ENCODE measurements at places on chromosomes 6 and 20.

DNA sequence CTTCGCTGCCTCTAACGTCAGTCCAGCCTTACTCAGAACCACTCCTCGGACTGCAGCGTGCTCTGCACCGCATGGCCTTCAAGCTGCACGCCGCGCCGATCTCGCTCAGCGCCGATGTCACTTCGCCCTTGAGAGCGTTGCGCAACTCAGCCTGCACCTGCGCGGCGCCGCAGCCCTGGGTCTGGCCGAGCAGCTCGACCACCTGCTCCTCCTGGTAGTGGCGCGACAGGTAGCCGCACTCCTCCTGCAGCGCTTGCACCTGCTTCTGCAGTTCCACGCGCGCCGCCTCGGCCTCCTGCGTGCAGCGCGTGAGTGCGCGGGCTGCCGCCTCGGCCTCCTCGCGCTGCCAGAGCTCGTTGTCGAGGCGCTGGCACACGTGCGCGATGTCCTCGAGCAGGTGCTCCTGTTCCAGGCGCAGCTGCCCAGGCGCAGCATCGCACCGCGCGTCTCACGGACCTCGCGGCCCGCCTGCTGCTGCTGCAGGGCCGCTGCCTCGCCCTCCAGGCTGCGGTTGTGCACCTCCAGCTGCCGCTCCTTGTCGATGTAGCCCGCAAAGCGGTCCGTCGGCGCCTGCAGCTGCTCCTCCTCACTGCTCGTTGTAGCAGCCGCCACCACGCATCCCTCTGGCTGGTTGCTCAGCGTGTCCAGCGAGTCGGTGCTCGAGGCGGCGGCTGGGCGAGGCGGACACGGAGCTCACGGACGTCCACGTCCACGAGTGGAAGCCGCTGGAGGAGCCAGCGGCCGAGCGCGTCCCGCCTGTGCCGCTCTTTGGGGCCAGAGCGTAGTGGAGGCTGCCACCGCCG is 380.6 kb upstream of the CHD6 start:
- DNase-seq: no peak

GRCh38 chr6:99822741-99823512 is 171.1 kb downstream of the MCHR2 start:
- DNase-seq: peak; percentile 52

GRCh38 chr20:45890077-45890984 is 677 bp downstream of the NEURL2 start:
- peak; percentile 81 for DNase-seq

- no peak for DNase-seq
These were observed 76.3 kb downstream of the BCAS1 start for GRCh38 chr20:53994088-53994487.

GRCh38 chr20:35876033-35876320 is 78.3 kb downstream of the SCAND1 start:
- no peak for DNase-seq

DNA sequence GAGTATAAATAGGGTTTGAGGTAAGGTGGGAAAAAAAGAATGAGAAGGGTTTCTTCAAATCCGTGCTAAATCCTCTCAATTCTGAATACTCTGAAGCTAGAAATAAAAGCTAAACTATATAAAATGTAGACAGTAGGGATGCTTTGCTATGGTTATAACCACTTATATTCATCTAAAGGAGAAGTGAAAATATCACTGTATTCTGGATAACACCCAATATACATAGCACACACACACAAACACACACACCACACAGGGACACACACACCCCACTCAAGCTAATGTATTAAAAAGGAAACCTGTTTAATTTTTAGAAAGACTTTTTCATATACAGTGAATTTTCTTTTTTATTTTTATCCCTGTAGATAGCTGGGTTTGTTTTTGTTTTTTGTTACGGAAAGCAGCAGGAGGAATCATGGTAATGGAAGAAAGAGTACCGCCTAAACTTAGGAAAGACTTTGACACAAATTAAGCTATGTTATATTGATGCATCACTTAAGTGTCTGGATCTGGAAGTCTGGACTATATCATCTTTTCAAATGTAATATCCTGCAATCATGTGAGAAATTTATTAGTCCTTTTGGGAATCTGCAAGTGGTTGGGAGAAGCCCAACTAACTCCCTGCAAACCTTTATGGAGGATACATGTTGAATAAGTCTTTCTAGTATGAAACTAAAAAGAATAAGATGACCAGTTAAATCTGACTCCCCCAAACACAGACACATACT is 68.4 kb upstream of the FABP7 start:
- DNase-seq: no peak

GRCh38 chr6:126170978-126171382 is 168.9 kb upstream of the CENPW start:
- DNase-seq: no peak

DNA sequence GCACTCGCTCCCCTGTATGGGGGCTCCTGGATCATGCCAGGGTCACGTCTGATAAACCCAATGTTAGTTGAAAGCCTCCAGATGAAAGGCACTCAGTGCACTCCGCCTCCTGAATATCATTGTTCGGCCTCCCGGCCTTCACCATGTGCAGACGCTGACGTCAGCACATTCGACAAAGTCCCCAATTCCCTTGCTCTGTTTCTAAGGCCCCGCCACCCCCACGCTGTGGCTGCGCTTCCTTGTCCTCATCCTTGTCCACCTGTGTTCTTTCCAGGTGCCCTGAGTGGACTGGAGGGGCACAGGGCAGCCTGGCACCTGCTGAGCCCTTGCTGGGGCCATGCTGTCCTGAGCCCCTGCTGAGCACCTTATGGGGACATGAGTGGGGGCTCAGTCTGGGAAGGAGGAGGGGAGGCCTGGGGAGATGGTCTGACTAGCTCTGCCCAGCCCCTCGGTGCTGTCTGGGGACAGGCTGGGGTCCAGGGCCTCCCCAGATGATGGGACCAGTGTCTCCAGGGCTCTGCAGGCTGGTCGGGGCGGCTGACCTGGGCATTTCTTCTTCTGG is 9.8 kb upstream of the BHLHE23 start:
- no peak for DNase-seq

GRCh38 chr6:9875605-9876353 is 539.1 kb downstream of the TFAP2A start:
- DNase-seq: no peak

- no peak for DNase-seq
These were observed 15.5 kb upstream of the CLDN20 start for GRCh38 chr6:155248008-155249001.

- DNase-seq: peak; percentile 72
These were observed 104.3 kb downstream of the SLC23A2 start for GRCh38 chr20:4896971-4897497.

GRCh38 chr20:34062570-34063482 is 49.2 kb downstream of the EIF2S2 start:
- no peak for DNase-seq

GRCh38 chr6:109194880-109195279 is 99.6 kb downstream of the CEP57L1 start:
- DNase-seq: no peak

DNA sequence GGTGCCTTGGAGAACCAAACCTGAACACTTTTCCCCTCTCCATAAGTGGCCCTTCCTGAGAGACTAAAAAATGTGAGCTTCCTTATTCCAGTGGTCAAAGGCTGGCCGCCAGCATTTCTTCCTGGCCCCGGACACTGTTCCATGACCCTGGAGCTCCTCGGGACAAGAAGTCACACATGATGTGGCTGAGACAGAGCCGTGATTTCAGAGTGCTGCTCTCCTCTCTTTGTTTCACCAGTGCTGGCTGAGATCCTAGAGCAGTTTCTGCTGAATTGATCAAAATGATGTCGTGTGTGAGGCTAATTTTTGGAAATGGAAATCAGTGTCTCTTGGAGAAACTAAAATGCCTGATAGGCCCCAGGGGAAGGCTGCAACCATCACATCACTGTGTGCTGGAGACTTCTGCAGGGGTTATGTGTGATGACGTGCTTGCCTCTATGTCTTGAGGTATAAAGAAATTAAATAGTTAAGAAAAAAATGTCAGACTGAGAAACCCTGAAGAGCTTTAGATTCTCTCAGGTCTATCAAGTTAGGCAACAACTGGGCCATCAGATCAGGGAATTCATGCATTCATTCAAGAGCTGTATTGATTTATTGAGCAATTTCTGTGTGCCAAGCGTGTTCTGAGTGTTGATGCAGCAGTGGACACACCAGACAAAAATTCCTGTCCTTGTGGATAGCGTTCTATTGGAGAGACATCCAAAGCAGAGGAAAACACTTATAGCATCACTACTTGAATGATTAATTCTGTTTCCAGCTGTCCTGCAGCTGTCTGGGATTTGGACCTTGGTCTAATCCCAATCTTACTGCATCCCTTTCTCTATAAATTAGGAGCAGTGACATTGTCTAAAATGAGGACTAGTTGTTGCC is 72.7 kb upstream of the CCN6 start:
- no peak for DNase-seq

DNA sequence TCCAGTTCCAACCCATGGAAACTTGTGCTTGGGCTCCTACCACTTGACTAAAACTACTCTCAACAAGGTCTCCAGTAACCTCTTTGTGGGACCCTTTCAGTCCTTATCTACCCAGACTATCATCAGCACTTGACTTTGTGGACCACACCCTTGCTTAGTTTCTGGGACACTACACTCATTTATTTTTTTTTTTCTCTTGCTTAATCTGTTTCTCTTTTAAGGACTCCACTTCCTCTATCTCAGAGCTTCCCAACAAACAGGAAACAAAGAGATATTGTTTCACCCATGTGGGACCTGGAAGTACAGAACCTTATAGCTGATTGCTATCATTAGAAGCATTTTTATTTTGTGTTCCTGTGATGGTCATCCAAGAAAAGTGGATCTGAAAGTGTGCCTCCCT is 28.8 kb upstream of the ME1 start:
- no peak for DNase-seq

GRCh38 chr6:118892355-118892991 is 1.5 kb upstream of the ASF1A start:
- DNase-seq: peak; percentile 15

All from SHP77 (cell line).